CD4-positive, alpha-beta T cell treated with Interleukin-15 for 4 hours (primary cell): ENCODE measurements at places on chromosomes 3 and 15.
A peak's percentile ranks its signal among the peaks of the same experiment; 100 is the strongest.

DNA sequence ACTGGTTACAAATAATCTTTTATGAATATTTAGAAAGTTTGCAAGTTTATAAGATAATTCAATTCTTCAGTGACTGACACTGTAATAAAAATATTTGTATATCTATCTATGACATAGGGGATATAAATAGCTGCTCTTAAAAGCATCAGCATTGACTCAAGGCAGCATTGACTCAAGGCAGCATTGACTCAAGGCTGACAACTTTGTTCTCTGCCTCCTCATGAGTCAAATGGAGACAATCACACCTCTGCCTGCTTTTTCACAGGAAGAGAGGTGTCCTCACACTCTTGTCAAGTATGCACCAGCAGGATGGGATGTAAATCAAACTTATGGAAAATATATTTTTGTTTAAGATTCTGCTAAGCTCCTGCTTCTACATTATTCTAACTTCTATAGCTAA lies 1173.1 kb downstream of the NSUN3 start:
- no peak for DNase-seq

- DNase-seq = no peak
These were observed 58.0 kb downstream of the PRKAR2A start for GRCh38 chr3:48789665-48790064.

DNA sequence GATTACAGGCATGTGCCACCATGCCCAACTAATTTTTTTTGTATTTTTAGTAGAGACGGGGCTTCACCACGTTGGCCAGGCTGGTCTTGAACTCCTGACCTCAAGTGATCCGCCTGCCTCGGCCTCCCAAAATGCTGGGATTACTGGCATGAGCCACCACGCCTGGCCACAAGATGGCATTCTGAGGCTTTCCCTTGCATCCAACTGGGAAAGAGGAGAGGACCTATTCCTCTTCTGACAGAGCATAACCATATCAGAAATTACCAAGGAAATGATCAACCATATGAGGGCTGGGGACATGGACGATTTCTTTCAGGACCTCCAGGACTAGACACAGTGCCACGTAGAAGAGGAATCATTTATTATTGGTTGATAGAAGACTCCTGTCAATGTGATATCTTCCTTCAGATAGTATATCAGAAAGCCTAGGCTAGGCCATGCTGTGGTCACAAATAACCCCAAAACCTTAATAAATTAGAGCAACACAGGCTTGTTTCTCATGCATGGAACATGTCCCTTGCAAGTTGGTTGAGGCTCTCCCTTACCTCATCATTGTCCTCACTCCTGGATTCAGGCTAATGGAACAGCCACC lies 372.3 kb upstream of the IL12A start:
- no peak for DNase-seq

DNA sequence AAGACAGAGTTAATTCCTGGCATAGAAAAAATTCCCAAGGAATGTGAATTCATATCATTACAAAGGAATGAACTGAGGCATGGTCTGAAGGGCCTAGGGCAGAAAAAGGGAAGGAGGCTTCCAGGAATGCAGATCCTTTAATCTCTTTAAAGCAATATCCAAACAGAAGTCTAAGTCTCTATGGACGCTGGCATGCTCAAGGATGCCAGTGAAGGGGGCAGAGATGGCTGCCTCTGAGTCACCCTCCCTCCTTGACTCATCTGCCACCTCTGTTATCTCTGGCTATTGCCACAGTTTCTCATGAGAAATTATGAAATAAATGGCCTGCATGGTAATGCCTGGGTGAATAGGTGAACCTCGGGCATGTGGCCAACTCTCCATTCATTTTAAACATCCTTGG lies 96.3 kb upstream of the BCL6 start:
- no peak for DNase-seq

GRCh38 chr3:63824309-63824708 lies 5.2 kb downstream of the C3orf49 start:
- no peak for DNase-seq

- DNase-seq = no peak
These were observed 157.2 kb downstream of the RPLP1 start for GRCh38 chr15:69609776-69610175.

GRCh38 chr3:156682963-156683362 lies 8.6 kb downstream of the TIPARP start:
- DNase-seq = no peak

DNA sequence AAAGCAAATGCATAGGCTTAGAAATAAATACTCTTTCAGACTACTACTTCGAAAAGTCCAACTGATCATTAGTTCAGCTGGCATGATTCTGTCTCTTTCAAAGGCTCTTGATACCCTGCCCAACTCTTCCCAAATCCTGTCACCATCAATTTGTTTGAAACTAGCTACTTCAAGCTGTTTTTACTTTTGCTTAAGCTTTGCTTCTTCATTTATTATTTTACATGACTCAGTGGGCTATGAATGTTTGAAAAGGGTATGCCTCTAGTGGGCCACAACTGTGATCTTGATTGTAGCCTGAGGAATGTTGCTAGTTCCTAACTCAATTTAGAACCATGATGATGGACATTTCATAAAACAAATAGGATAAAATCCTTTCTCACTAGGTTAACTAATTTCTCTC lies 340.8 kb downstream of the NAALADL2 start:
- DNase-seq = no peak

DNA sequence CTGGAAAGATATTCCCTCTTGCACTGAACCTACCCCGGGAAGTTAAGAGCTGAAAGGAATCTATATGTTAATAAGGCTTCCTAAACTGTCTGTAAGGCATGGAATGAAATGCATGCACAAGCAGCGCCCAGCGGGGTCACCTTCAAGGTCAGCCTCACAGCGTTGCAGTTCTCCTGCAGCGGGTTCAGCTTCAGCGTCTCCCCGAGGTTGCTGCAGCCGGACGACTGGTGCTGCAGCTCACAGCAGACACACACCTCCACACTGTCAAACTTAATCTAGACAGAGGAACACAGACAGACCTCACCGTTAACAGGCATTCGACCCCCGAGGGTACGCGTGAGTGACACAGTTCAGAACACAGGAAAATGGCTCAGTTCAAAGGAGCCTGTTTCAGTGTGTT lies 73.3 kb downstream of the NSMCE3 start:
- no peak for DNase-seq

- peak; percentile 73 for DNase-seq
These were observed 1.8 kb upstream of the SCN5A start for GRCh38 chr3:38651153-38651789.

DNA sequence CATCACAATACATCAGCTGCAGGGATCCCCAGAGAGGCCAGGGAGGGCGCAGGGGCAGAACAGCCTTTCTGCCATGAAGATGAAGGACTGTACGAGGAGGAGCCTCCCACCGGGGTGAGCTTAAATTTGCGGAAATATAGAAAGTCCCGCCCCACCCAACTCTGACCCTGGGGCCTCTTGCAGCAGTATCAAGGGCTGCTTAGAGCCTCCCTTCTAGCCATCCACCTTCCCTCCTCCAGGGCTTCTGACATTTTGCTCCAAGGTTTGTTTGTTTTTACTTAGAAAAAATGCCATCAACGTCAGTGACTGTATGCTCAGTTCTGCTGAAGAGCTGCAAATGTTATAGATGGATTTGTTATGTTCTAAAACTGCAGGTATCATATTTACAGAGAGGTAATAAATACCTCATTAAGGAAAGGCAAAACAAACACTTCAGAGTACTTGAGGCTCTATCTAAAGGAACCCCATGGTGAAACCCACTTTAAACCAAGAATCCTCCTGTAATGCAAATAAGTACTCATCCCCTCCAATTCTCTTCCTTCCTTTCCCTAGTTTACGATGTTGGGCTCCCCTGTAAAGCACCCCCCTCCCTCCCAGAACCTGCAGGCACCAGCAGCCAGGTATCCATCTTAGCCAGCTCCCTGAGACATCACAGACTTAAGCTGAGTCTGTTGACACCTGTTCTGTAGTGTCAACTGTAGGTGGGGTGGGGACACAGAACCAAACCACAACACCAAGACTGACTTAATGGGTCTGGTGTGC lies 30.5 kb downstream of the RFTN1 start:
- DNase-seq = peak; percentile 25

- DNase-seq = no peak
These were observed 116.3 kb upstream of the UBE2E2 start for GRCh38 chr3:23086831-23087230.

- DNase-seq = peak; percentile 64
These were observed at the start of gene WNT7A for GRCh38 chr3:13879946-13880810. TSS of gene WNT7A (minus strand) at chr3:13880071. CDS start at chr3:13879816, 255 bp downstream.

GRCh38 chr15:37002041-37002672 lies 98.2 kb downstream of the MEIS2 start:
- DNase-seq = no peak

GRCh38 chr3:29282427-29283230 lies 1.8 kb downstream of the RBMS3 start:
- no peak for DNase-seq
